ENCODE measurements at places on chromosomes 3 and 15. TPM values are rescaled to one million over a fixed set of nuclear protein-coding genes. Genes with fewer than 3 reads are reported as not detected.
A peak's percentile ranks its signal among the peaks of the same experiment; 100 is the strongest.

GRCh38 chr3:34969513-34969912, 669.8 kb upstream of the ARPP21 start:
- no peaks in the 10 kb centered on the region for H3K4me1 ChIP-seq
- H3K27me3 ChIP-seq: no peaks in the 10 kb centered on the region
- no peak overlapping the region for H3K4me3 ChIP-seq
- no peak for DNase-seq

DNA sequence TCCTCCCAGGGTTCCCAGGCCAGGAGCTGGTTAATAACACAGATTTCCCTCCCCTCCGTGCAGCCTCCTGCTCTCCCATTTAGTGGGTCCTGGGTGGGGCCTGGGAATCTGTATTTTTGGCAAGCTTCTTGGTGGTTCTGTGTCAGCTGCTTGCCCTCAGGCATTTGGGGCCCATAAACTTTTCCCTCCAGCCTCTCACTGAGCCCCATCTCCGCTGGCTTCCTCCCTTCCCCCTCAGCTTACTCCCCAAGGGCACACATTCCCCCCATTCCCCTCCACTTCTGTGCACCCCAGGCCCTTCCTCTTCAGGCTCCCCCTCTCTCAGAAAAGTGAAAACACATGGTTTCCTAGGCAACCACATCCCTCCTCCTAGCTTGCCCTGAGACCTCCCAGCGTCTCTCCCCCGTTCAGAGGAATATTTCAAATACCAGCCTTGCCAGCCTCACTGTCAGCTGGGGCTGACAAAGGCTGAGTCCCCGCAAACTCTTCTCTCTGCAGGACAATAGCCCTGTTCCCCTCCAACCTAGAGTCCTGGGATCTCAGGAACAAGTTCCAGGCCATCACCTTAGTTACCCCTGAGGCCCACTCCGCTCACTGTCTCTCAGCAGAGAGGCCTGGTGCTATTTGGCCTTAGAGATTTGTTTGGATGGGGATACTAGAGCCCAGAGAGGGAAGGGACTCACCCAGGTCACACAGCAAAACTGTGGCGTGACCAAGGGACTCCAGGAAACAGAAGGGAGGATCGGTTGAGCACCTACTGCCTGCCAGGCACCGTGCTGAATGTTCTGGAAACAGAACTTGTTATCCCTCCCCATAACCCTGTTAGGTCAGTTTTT, 44.6 kb upstream of the SMAD6 start:
- no peak for DNase-seq
- peaks cover 19% of the 10 kb centered on the region for H3K27me3 ChIP-seq
- H3K27ac ChIP-seq: no peak overlapping the region
- H3K4me1 ChIP-seq: no peaks in the 10 kb centered on the region
- no peaks in the 10 kb centered on the region for H3K36me3 ChIP-seq
- H3K4me3 ChIP-seq: no peak overlapping the region

GRCh38 chr3:13370609-13371008, 49.5 kb downstream of the NUP210 start:
- H3K27ac ChIP-seq: no peak overlapping the region
- no peak overlapping the region for H3K4me3 ChIP-seq
- DNase-seq: no peak
- peaks cover 6% of the 10 kb centered on the region for H3K36me3 ChIP-seq
- H3K4me1 ChIP-seq: no peaks in the 10 kb centered on the region

DNA sequence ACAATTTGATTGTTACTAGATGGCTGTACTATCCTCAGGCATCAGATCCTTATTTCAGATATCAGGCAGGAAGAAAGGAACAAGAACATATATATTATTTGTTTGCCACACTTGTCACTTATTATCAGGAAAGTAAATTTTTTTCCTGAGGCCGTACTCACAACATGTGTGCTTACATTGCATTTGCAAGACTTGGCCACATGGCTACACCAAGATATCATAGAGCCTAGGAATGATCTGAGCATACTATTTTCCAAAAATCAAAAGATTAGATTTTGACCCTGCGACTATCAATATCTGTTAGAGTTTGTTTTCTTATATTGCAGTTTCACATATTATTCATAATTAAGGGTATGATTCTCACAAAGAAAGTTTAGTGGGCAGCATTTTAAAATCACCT, 426.2 kb upstream of the BCHE start:
- H3K27ac ChIP-seq: no peak overlapping the region
- DNase-seq: no peak
- H3K4me3 ChIP-seq: no peak overlapping the region
- no peaks in the 10 kb centered on the region for H3K27me3 ChIP-seq

DNA sequence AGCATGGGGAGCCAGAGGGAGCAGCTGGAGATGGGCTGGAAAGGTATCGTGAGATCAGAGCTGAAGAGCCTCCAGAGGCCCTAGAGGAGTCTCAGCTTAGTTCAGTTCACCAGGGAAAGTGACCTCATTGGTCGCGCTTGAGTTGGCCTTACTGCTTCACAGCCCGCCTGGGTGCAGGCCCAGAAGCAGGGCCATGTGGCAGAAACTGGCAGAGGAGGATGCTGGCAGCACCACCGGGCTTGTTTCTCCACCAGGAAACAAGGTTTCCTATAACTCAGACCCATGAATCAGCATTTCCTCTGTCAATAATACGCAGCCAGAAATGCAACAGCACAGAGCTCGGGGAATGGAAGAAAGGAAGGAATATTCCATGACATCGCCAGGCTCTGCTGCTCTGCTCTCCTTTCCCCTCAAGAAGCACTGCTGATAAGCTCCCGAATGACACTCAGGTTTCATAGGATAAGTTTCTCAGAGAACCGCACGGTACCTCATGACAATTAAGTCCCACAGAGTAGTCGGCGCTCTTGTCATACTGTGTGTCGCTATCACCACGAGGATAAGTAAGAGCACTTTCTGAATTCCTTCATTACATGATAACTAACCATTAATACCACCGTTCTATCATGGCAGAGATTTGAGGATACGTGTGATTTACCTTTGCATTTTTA, 147.1 kb upstream of the LPP start:
- peaks cover 30% of the 10 kb centered on the region for H3K4me1 ChIP-seq
- no peak overlapping the region for H3K4me3 ChIP-seq
- no peak for DNase-seq
- H3K27me3 ChIP-seq: no peaks in the 10 kb centered on the region

GRCh38 chr15:85414495-85414894, 34.1 kb downstream of the AKAP13 start:
- H3K4me3 ChIP-seq: peak overlapping the region; percentile 42
- H3K27ac ChIP-seq: peak overlapping the region; percentile 90
- peaks cover 81% of the 10 kb centered on the region for H3K4me1 ChIP-seq
- peaks cover 22% of the 10 kb centered on the region for H3K36me3 ChIP-seq
- no peaks in the 10 kb centered on the region for H3K27me3 ChIP-seq

GRCh38 chr3:74463515-74463914, 150.9 kb downstream of the CNTN3 start:
- H3K4me3 ChIP-seq: no peak overlapping the region
- H3K27me3 ChIP-seq: no peaks in the 10 kb centered on the region
- H3K4me1 ChIP-seq: no peaks in the 10 kb centered on the region
- DNase-seq: no peak
- H3K36me3 ChIP-seq: no peaks in the 10 kb centered on the region
- peak overlapping the region; percentile 19 for H3K27ac ChIP-seq

KLHL40 gene
- total RNA-seq: not detected

CAMP gene
- not detected for total RNA-seq

PLSCR1 gene
- total RNA-seq: 887 TPM

DNA sequence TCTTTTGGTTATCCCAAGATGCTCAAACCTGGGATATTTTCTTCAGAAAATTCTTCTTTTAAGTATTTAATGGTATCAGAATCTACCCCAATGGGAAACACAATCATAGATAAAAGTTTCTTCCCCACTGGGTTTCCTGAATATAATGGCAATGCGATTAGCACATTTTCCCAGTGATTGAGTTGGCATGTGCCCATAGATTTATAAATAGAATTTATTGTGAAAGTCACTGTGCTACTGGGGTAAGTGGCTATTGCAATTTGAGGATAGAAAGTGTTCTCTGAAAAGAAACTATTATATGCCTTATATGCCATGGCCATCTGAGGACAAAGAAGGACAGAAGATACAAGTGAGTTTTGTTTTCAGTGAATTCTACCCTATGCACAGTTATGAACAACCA, 99.0 kb upstream of the RBMS3 start:
- no peak overlapping the region for H3K27ac ChIP-seq
- H3K4me1 ChIP-seq: peaks cover 25% of the 10 kb centered on the region
- H3K36me3 ChIP-seq: no peaks in the 10 kb centered on the region
- no peaks in the 10 kb centered on the region for H3K27me3 ChIP-seq
- DNase-seq: no peak

MRAS gene
- total RNA-seq: 13.2 TPM

DNA sequence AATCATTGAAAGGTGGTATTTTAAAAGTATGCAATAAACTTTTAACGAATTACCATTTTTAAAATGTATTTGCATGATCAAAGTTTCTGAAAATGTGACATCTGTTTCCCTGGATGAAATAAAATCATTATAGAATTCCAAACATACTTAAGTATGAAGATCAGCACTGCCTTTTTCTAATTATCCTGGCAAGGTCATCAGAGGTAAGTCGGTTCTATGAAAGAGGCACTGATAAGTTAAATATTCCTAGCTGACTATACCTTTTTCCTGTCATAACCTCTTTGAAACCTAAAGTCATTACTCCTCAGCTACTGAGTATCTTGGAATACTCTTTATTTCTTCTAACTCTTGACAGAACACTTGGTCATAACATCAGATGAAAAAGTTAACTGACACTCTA, 406.1 kb upstream of the ALCAM start:
- H3K36me3 ChIP-seq: no peaks in the 10 kb centered on the region
- H3K27me3 ChIP-seq: no peaks in the 10 kb centered on the region
- no peak for DNase-seq
- H3K4me3 ChIP-seq: no peak overlapping the region

IL5RA gene
- not detected for total RNA-seq

SUCNR1 gene
- 0.07 TPM for total RNA-seq

GOLGA8K gene
- not detected for total RNA-seq

DNA sequence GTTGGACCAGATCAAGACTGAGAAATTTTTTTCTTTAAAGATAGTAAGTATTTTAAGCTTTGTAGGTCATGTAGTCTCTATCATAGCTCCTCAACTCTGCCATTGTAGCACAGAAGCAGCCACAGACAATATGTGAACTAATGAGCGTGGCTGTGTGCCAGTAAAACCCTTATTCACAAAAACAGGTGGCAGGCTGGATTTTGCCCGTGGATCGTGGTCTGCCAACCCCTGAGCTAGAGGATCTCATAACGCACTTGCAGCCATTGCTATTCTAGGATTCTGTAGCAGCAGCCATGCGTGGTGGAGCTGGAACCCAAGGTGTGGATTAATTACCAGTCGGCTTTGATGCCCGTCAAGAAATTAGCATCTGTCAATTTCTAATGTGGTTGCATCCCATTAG, 68.7 kb upstream of the PLXNA1 start:
- peaks cover 31% of the 10 kb centered on the region for H3K4me1 ChIP-seq
- no peak overlapping the region for H3K4me3 ChIP-seq

- H3K4me1 ChIP-seq: peaks cover 13% of the 10 kb centered on the region
- H3K36me3 ChIP-seq: no peaks in the 10 kb centered on the region
- no peak overlapping the region for H3K27ac ChIP-seq
- no peak overlapping the region for H3K4me3 ChIP-seq
Observed at GRCh38 chr3:46065294-46065705, 38.0 kb upstream of the XCR1 start.

RETNLB gene
- not detected for total RNA-seq

DNA sequence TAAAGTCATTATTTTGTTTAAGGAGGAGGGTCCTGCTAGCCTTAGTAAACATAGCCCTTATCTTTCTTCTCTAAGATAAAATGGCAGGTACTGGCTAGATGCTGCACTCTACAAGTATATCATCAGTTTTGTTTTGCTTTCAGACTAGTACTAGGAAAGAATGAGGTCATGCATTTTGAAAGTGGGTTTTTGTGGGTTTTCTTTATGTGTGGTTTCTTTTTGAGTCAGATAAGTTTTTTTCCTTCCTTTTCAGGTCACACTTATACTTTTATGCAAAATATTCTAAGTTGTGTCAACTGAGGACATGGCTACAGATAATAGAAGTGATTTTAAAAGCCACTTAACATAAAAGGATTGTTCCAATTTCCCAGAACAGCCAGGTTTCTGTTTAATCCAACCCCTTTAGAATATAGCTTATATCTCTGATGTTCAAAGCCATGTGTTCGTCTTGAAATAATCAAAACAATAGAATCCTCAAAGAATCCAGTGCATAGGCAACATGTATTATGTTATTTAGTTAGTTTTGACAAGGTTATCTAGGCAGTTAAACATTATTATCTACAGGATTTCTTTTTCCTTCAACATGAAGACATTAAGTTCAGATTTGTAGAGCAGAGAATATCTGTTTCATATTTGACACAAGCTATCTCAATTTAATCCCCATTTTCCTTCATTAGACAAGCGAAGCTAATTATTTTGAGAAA, 406.2 kb downstream of the RBMS3 start:
- no peak for DNase-seq
- no peak overlapping the region for H3K4me3 ChIP-seq
- no peak overlapping the region for H3K27ac ChIP-seq

- H3K4me1 ChIP-seq: peaks cover 11% of the 10 kb centered on the region
- no peak overlapping the region for H3K27ac ChIP-seq
- no peak for DNase-seq
Observed at GRCh38 chr15:64089543-64090280, 3.9 kb downstream of the CIAO2A start.

CCPG1 gene
- 54.6 TPM for total RNA-seq

DNA sequence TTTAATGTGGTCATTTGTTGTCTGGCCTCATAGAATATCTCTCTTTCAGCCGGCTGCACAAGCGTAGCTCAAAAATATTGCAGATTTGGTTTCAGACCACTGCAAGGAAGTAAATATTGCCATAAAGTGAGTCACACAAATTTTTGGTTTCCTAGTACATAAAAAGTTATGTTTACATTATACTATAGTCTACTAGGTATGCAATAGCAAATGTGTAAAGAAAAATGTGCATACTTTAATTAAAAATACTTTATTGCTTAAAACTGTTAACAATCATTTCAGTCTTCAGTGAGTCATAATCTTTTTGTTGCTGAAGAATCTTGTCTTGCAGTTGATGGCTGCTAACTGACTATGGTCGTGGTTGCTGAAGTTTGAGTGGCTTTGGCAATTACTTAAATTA, 425.1 kb upstream of the ROBO1 start:
- DNase-seq: no peak
- H3K27me3 ChIP-seq: no peaks in the 10 kb centered on the region
- peak overlapping the region; percentile 45 for H3K27ac ChIP-seq
- H3K4me1 ChIP-seq: peaks cover 38% of the 10 kb centered on the region
- H3K36me3 ChIP-seq: no peaks in the 10 kb centered on the region
- no peak overlapping the region for H3K4me3 ChIP-seq

DNA sequence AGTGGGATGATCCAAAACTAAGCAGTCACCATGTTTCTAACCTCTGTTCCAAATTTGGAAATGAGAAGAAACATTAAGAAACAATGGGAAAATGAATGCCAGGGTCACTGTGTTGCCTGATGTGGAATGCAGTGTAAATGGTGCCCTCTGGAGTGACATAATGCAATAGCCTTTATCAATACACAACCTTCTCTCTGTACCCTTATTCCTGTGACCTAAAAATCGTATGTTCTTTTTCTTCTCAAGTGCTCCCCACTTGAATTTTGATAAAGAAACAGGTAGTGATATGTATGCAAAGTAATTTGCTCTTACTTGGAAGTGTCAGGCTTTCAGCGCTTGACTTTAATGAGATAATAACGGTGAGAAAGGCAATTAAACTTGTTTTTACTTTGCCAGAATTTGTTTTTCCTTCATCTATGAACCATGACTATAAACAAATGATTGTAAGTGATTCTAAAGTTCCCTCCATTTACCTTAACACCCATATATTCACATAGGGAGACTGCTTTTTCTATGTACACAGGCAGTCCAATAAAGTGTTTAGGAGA, 145.8 kb upstream of the THRB start:
- peaks cover 20% of the 10 kb centered on the region for H3K4me1 ChIP-seq
- no peak overlapping the region for H3K4me3 ChIP-seq
- DNase-seq: peak; percentile 32
- no peak overlapping the region for H3K27ac ChIP-seq
- no peaks in the 10 kb centered on the region for H3K36me3 ChIP-seq

GABRB3 gene
- total RNA-seq: not detected

ATP2B2 gene
- not detected for total RNA-seq
